ENCODE measurements at places on chromosomes 13 and 19.

DNA sequence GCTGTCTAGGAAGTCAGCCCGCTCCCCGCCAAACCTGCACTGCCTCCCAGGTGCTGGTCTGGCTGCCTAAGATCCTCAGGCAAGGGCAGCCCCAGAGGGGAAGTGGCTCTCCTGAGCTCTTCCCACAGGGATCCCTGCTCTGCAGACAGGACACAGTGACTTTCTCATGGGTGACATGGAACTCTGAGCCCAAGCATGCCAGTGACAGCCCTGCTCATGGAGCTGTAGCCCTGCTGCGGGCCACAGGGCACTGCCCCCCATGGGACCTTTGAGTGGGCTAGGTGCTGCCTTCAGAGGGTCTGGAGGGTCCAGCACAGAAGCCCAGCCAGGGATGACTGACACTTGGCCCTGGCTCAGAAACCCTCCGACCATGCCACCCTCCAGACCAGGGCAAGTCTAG lies 109.1 kb downstream of the TUBA3C start:
- no peak for DNase-seq

GRCh38 chr13:69980799-69981198 lies 126.8 kb upstream of the ATXN8OS start:
- no peak for DNase-seq

DNA sequence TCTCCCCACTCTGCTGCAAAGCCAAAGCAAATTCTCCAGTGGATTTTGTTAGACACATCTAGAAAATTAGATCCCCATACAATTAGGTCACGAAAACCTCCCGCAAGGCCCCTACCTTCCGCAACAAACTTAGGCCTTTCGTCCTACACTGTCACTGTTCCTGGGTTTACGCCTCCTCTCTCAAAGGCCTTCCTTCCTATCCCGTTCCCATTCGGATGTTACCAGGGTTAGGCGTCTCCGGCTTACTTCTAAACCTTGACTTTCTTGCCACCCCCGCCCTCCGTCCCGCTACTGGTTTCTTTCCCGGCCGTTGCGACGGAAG lies 754 bp downstream of the RNF6 start:
- no peak for DNase-seq

GRCh38 chr13:30665638-30666037 lies 47.9 kb downstream of the USPL1 start:
- no peak for DNase-seq

DNA sequence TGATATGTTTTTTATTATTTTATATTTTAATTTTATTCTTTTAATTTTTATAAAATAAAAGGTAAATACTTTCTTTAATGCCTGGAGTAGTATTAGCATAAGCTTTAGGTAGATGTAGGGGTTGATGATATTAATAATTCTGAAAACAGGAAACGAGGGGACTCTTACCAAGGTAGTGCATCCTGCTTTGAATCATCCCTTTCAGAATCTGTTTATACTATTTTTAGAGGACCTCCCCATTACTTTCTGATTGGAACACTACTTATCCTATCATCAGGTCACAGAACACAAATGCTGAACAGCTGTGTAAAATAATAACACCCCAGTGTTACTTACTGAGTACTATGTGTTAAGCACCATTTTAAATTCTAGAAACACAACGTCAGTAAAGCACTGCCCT lies 27.3 kb downstream of the COG6 start:
- DNase-seq: no peak

GRCh38 chr13:110431425-110432294 lies 124.6 kb downstream of the COL4A2 start:
- no peak for DNase-seq

DNA sequence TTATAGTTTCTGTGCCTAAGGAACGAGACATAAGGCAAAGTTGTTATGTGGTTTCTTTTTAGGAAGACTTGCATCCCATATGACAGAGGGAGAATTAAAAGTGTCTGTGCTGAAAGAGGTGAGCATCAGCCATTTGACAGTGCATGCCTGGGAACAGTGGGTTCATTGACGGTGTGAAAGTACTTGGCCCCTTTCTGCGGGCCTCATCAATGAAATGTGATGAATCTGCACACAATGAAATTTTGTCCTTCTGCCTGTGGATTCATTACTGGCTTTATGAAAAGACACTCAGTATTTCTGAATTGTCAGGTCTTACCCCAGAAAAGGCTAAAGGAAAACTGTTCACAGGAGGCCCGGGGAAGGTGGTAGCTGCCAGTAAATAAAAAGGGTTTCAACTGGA lies 295.8 kb downstream of the FOXO1 start:
- DNase-seq: no peak
